G401 (cell line): ENCODE measurements at places on chromosomes 3 and 15. TPM values are rescaled to one million over a fixed set of nuclear protein-coding genes. Genes with fewer than 3 reads are reported as not detected.
A peak's percentile ranks its signal among the peaks of the same experiment; 100 is the strongest.

DNA sequence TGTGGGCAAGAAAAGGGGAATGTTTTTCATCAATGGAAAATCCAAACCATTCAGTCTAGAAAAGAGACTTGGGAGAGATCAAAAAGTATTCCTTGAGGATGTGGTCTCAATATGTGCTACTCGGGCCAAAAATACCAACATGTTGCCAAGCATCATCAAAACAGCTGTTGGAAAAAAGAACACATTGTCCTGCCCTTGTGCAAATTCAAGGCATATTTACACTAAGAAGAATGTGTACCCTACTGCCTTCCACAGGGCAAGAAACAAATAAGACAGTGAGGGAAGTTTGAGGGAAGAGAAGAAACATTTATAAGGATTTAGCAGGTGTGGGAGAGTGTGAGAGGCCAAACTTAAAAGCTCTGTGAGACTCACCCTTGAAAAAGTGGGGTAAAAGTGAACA is 252.1 kb downstream of the NTRK3 start:
- no peak for DNase-seq

The DOCK3 gene
- total RNA-seq: 0.80 and 1.7 TPM in 2 replicates

DNA sequence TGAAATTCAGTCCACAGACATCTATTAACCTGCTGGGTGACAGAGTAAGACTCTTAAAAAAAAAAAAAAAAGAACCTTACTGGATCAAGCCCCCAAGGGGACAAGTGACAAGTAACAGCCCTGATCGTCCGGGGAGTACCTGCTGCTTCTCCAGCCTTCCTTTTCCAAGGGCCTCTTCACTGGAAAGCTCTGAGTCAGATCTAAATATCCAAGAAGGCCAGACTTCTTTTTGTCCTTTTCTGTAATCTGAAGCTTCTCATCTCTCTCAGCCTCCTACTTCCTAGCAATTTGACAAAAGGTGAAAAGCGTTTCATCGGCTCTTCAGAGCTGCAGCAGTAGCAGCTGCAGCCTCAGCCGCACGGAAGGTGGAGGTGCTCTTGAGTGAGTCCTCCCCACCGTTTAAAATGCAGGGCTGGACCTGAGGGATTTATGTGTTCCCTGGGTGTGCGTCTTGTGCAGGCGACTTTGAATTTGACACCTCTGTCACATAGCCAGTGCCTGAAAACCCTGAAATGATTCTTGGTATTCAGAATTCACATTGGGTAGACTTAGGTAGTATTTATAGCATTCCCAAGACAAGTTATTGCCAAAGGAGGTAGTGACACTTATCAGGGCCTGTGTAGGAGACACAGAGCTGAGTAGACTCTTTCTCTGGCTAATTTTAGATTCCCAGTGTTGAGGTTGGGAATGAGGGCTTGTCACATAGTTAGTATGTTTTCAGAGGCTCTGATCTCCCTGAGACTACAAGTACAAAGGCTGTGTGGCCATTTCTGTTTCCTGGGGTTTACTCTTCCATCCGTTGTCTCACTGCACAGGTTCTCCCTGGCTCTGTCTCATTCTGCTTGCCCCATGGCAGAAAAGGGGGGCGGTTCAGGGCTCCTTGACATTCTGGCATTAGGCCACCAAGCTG is 291.2 kb upstream of the C2CD4B start:
- no peak for DNase-seq

DNA sequence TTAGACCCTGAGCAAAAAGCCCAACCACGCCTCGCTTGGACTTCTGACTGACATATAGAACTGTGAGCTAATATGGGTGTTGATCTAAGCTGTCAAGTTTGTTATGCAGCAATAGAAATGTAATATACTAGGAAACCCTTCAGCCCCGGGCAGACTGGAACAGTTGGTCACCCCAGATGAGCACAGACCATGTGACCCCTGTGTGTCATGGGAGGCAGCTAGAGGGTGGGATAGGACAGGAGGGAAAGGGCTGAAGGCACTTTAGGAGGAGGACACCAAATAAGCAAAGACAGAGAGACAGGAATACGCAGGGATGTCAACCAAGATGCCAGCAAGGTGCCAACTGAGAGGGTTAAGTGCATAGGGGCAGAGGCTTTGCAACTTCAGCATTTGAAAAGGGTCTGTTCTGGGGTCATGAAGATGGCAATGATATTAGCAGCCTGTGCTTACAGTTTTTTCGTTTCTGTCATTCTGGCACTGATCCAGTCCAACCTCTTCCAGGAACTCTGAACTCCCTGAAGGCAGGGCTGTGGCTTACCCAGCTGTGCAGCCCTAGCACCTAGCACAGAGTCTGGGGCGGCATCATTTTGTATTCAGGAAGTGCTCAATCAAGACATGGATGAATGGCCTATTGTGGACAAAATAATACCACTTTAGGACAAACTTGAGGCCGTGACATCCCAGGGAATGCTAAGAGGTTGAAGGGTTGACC is 51.4 kb downstream of the HES1 start:
- DNase-seq: no peak

The LRRC49 gene
- 9.3 and 15.3 TPM in 2 replicates for total RNA-seq

- DNase-seq: no peak
These were observed 68.5 kb downstream of the TRANK1 start for GRCh38 chr3:36876181-36876936.

- no peak for DNase-seq
These were observed 64.7 kb upstream of the XCR1 start for GRCh38 chr3:46091741-46092701.

DNA sequence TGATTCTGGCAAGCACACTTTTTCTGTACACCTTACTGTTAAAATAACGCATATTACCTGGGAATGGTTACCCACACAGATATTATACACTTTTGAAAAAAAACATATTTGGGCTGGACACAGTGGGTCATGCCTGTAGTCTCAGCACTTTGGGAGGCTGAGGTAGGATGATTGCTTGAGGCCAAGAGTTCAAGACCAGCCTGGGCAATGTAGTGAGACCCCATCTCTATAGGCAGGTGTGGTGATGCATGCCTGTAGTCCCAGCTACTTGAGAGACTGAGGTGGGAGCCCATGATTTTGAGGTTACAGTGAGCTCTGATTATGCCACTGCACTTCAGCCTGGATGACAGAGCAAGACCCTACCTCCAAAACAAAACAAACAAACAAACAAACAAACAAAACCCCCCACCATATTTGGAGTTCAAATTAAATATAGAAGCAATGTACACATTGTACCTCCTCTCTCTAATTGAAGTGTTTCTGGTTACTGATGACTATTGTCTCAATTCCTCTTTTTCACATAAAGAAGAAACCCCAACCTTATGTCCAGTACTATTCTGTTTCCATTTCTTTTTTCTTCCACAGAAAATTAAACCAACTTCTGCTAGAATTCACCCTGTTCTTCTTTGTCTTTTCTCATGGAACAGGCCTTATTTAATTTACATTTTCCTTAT is 152.6 kb upstream of the UMPS start:
- no peak for DNase-seq

DNA sequence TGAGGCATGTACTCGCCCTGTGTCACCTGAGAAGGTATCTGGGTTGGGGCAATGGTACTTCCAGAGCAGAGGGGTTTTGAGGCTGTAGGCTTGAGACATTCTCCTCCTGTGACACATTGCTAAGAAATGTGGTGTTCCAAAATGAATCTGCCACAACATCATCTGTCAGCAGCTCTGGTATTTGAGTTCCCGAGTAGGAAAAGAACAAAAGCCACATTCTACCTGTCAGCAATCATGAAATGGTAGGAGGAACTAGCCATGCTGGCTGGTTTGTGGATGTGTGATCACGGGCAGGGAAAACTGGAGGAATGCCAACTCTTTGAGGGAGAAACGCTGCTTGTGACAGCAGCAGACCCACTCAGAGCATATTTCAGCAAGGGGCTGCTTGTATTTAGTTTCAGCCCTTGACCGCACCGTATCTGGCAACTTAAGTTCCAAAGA is 579.4 kb upstream of the TBL1XR1 start:
- peak; percentile 8 for DNase-seq

GRCh38 chr3:162165346-162165745 is 668.7 kb downstream of the OTOL1 start:
- no peak for DNase-seq

DNA sequence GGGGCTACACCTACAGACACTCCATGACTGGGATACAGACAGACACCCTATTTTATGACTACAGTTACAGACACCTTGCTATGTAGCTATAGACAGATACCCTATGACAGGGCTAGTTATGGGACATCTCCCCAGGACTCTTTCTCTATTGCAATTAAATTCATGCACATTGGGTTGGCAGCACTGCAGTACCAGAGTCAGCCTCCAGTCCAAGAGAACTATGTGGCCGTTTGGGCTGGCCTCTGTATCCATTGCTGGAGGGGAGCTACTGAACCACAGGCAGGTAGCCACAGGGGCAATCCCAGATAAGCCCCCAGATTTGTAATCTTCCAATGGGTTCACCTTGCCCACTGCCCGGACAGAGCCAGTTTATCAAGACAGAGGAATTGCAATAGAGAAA is 108.4 kb upstream of the SPATA16 start:
- no peak for DNase-seq

DNA sequence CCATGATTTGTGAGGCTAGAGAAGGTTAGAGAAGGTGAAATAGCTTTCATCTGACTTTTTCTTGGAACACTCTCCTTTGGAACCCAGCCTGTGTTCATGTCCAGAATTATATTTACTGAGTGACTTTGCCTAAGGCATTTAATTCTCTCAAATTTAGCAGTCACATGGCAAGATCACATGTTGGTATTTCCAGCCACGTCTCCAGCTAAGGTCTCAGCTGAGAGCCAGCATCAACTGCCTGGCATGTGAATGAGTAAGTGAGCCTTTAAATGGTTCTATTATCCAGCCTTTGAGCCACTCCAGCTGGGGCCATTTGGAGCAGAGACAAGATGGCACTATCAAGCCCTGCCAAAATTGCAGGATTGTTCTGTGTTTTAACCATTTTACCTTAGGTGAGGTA is 130.2 kb upstream of the SGO1 start:
- DNase-seq: peak; percentile 63

GRCh38 chr3:184666442-184666841 is 45.4 kb downstream of the MAGEF1 start:
- no peak for DNase-seq

GRCh38 chr3:33936921-33937525 is 138.6 kb downstream of the PDCD6IP start:
- DNase-seq: no peak

DNA sequence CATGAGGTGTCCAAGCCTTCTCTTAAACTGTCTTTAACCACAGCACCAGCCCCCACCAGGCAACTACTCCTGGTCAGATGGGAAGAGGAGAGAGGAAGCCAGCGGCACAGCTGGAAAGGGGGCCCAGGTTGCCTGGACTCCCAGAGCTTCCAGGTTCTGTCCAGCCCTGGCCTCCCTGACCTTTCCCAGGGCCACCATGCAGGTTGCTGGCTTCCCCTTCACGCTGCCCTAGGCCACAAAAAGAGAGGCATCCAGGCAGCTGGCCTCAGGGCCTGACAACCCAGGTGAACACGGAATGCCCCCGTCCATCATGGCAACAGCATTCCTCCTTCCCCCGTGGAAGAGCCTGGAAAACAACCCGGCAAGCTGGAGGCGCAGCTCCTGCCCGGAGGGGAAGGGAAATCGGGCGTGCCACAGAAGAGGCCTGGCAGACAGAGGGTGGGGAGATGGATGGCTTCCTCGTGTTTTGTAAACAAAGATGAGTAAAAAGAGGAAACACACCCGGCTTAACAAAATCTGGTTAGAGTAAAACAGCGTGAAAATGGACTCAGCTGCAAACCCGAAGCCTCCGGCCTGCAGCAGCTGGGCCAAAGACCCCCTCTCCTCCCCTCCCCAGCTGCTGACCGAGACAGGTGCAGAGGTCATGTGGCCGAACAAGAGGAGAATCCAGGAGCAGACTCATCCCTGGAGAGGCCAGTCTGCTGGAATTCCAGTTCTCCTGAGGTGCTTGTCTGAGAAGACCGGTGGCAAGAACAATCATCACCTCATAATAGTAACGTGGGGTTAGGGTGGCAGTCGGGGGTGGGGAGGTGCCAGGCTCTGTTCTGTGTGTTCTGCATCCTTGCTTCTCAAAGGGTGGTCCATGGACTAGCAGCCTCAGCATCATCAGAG is 15.5 kb downstream of the BMF start:
- no peak for DNase-seq

The GOLGA8Q gene
- not detected in 2 replicates for total RNA-seq

- no peak for DNase-seq
These were observed 3.9 kb downstream of the SEMA7A start for GRCh38 chr15:74429781-74430400.

DNA sequence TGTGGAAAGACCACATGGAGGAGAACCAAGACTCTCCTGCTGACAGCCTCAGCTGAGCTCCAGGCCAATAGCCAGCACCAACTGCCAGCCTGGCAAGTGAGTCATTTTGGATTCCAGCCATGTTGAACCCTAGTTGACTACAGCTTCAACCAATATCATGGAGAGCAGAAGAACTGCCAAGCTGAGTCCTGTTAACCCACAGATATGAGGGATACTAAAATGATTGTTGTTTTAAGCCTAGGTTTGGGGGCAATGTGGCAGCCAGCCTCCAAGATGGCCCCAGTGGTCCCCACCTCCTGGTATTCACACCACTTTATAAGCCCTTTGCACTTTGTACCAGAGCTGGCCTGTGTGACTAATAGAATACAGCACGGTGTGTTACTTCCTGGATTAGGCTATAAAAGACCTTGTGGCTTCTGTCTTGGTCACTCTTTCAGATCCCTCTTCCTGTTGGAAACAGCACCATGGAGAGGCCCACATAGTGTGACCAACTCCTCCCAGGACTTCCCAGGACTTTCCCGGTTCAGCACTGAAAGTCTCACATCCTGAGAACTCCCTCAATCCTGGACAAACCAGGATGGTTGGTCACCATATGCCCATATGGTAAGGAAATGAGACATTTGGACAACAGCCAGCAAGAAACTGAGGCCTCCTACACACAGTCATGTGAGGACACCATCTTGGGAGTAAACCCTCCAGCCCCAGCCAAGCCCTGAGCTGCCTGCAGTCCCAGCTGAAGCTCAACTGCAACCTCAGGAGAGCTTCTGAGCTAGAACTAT is 32.4 kb upstream of the CDV3 start:
- DNase-seq: no peak

GRCh38 chr3:39751286-39751685 is 58.1 kb upstream of the MYRIP start:
- DNase-seq: no peak

The GNAT1 gene
- not detected in 2 replicates for total RNA-seq

DNA sequence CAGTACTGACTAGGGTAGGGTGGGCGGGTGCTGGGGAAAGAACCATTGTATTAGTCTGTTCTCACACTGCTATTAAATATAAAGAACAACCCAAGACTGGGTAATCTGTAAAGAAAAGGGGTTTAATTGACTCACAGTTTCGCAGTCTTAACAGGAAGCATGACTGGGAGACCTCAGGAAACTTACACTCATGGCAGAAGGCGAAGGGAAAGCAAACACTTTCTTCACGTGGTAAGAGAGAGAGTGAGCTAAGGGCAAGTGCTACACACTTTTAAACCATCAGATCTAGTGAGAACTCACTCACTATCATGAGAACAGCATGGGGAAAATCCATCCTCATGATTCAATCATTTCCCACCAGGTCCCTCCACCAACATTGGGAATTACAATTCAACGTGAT is 98.0 kb downstream of the OXSM start:
- no peak for DNase-seq

The NME9 gene
- not detected in 2 replicates for total RNA-seq

The PLA2G4D gene
- total RNA-seq: 0.43 and 0.61 TPM in 2 replicates
